ENCODE measurements at places on chromosomes 12 and 14. TPM values are rescaled to one million over a fixed set of nuclear protein-coding genes. Genes with fewer than 3 reads are reported as not detected.

DNA sequence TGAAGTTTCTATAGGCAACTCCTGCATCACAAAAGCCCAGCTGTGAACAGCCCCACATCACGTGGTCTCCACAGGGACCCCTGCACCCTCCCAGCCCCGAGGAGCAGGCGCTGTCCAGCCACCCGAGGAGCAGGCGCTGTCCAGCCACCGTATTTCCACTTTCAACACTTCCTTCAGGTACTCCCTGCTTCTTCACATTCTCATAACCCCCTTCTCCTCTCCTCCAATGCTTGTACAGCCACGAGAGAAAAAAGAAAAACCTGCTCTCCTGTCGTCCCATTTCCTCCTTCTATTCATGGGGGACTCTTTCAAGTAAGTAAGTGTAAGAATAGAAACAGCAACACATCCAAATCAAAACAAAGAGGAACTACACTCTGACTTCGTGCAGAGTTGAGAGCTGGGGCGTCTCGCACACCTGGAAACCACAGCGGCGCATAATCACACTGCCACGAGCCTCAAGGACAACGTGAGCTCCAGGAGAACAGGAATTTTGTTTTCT, 11.9 kb downstream of the CDC42BPB start:
- H3K4me3 ChIP-seq = no peak overlapping the region
- H3K4me1 ChIP-seq = no peaks in the 10 kb centered on the region
- peaks cover 31% of the 10 kb centered on the region for H3K36me3 ChIP-seq
- H3K27ac ChIP-seq = no peak overlapping the region
- no peak for DNase-seq

DNA sequence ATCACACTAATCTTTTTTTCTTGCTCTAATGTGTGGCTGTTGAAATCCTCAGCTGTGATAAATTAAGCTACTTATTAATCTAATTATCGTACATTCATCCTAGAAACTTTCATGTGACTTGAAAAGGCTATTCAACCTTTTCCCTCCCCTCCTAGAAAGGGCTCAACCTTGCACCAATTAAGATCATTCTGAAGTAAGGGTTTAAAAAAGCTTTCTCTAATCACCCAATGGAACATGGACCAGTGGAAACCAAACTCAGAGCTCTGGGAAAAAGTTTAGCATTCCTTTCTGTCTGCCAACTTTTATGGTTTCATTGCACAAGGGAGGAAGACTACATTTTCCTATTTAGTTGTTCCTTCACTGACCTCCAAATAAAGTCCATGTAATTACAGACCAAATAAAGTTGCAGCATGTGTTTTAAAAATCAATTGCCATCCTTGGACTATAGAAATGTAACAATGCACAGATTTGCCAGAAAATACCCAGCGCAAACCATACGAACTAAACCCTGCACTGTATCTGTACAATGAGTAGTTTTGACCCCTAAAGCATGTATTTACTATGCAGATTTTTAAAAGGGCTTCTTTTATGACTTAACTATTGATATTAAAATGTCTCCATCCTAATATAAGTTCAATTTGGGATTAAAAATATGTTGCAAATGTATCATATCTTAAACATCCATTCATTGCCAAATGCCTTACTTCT, 142.6 kb upstream of the OTX2 start:
- no peak overlapping the region for H3K27ac ChIP-seq
- H3K4me3 ChIP-seq = no peak overlapping the region
- no peaks in the 10 kb centered on the region for H3K4me1 ChIP-seq
- DNase-seq = no peak

- no peak for DNase-seq
- H3K27me3 ChIP-seq = no peaks in the 10 kb centered on the region
- no peak overlapping the region for H3K27ac ChIP-seq
- H3K4me1 ChIP-seq = no peaks in the 10 kb centered on the region
- H3K4me3 ChIP-seq = no peak overlapping the region
Measured at GRCh38 chr12:37543131-37543965, 773.2 kb upstream of the ALG10B start.

GRCh38 chr12:14878488-14878887, 7.2 kb downstream of the MGP start:
- H3K27me3 ChIP-seq = no peaks in the 10 kb centered on the region
- H3K4me1 ChIP-seq = no peaks in the 10 kb centered on the region
- H3K36me3 ChIP-seq = no peaks in the 10 kb centered on the region
- no peak for DNase-seq
- no peak overlapping the region for H3K4me3 ChIP-seq

RERG gene
- 1.1 TPM for polyA plus RNA-seq

NID2 gene
- 4.9 TPM for polyA plus RNA-seq

DNA sequence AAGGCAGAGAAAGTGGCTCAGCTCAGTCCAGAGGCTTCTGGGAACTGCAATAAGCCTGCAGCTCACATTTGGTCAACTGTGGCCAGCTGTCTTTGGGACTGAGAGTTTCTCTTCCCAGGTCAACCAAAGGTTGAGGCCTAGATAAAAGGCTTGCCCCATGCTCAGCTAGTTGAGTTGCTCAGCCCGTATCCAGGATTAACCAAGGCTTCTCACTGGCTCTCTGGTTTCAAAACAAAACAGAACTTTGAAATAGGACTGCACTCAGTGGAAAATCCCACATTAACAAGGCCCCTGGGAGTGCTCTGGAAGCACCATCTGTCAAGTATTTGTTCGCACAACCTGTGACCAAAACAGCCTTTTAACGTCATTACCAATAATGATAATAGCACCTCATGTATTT, 40.3 kb upstream of the NUAK1 start:
- H3K27ac ChIP-seq = no peak overlapping the region
- no peaks in the 10 kb centered on the region for H3K36me3 ChIP-seq
- H3K4me3 ChIP-seq = no peak overlapping the region
- DNase-seq = no peak

- no peak overlapping the region for H3K27ac ChIP-seq
- no peaks in the 10 kb centered on the region for H3K27me3 ChIP-seq
- H3K36me3 ChIP-seq = peaks cover 45% of the 10 kb centered on the region
- no peak for DNase-seq
Measured at GRCh38 chr14:102055181-102055901, 31.5 kb downstream of the HSP90AA1 start.

DNA sequence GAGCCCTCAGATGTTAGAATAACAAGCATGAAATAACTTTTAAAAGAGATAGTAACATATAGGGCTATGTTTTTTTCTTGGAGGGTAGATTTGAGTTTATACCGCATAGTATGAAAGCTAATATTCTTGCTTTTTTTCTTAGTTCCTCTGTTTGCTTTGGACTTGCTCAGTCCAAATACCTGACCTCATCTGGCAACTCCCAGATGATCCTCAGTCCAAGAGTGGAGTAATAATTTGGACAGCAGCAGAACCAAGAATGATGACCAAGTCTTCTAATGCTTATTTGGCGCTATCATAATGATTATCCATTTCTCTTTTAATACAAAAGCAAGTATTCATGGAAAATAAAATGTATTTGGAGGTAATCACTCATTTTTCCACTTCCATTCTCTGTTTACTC, 45.6 kb downstream of the GUCY2C start:
- H3K4me1 ChIP-seq = no peaks in the 10 kb centered on the region
- no peak for DNase-seq
- H3K4me3 ChIP-seq = no peak overlapping the region
- no peaks in the 10 kb centered on the region for H3K27me3 ChIP-seq
- H3K36me3 ChIP-seq = peaks cover 21% of the 10 kb centered on the region

GRCh38 chr12:23169696-23170013, 544.7 kb downstream of the ETNK1 start:
- H3K27ac ChIP-seq = no peak overlapping the region
- no peaks in the 10 kb centered on the region for H3K4me1 ChIP-seq
- no peaks in the 10 kb centered on the region for H3K27me3 ChIP-seq
- DNase-seq = no peak
- H3K4me3 ChIP-seq = no peak overlapping the region
- no peaks in the 10 kb centered on the region for H3K36me3 ChIP-seq

PTPRO gene
- 0.78 TPM for polyA plus RNA-seq

GRCh38 chr12:109466821-109467220, 10.3 kb downstream of the KCTD10 start:
- H3K27ac ChIP-seq = peak overlapping the region; percentile 45
- no peak for DNase-seq
- H3K27me3 ChIP-seq = no peaks in the 10 kb centered on the region
- H3K4me1 ChIP-seq = no peaks in the 10 kb centered on the region
- H3K4me3 ChIP-seq = no peak overlapping the region

GRCh38 chr14:38549564-38549963, 293.7 kb upstream of the CLEC14A start:
- H3K27ac ChIP-seq = no peak overlapping the region
- H3K4me3 ChIP-seq = no peak overlapping the region
- H3K36me3 ChIP-seq = no peaks in the 10 kb centered on the region
- no peaks in the 10 kb centered on the region for H3K4me1 ChIP-seq
- H3K27me3 ChIP-seq = no peaks in the 10 kb centered on the region

- H3K27me3 ChIP-seq = no peaks in the 10 kb centered on the region
- no peak overlapping the region for H3K4me3 ChIP-seq
- DNase-seq = peak; percentile 51
- H3K4me1 ChIP-seq = peaks cover 7% of the 10 kb centered on the region
- no peaks in the 10 kb centered on the region for H3K36me3 ChIP-seq
Measured at GRCh38 chr12:75964150-75964549, 67.4 kb downstream of the PHLDA1 start.

- peak; percentile 61 for DNase-seq
- H3K36me3 ChIP-seq = no peaks in the 10 kb centered on the region
Measured at GRCh38 chr14:89418452-89418851, 1.4 kb upstream of the FOXN3 start.

- H3K4me1 ChIP-seq = peaks cover 6% of the 10 kb centered on the region
- no peaks in the 10 kb centered on the region for H3K36me3 ChIP-seq
- peaks cover 3% of the 10 kb centered on the region for H3K27me3 ChIP-seq
Measured at GRCh38 chr14:104563742-104564615, 15.6 kb upstream of the C14orf180 start.

- no peak for DNase-seq
- no peaks in the 10 kb centered on the region for H3K36me3 ChIP-seq
- H3K4me1 ChIP-seq = no peaks in the 10 kb centered on the region
- H3K4me3 ChIP-seq = no peak overlapping the region
Measured at GRCh38 chr12:77679686-77680085, 151.0 kb upstream of the NAV3 start.

KERA gene
- not detected for polyA plus RNA-seq

DNA sequence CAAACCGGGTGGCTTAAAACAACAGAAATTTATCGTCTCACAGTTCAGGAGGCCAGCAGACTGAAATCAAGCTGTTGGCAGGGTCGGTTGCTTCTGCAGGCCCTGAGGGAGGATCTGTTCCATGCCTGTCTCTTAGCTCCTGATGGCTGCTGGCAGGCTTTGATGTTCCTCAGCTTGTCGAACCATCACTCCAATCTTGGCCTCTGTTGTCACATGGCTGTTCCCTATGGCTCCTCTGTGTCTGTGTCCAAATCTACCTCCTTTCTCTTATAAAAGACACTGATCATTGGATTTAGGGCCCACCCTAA, 14.0 kb downstream of the NFATC4 start:
- H3K36me3 ChIP-seq = no peaks in the 10 kb centered on the region
- H3K4me3 ChIP-seq = no peak overlapping the region
- peaks cover 31% of the 10 kb centered on the region for H3K4me1 ChIP-seq
- H3K27me3 ChIP-seq = no peaks in the 10 kb centered on the region
- no peak overlapping the region for H3K27ac ChIP-seq

DNA sequence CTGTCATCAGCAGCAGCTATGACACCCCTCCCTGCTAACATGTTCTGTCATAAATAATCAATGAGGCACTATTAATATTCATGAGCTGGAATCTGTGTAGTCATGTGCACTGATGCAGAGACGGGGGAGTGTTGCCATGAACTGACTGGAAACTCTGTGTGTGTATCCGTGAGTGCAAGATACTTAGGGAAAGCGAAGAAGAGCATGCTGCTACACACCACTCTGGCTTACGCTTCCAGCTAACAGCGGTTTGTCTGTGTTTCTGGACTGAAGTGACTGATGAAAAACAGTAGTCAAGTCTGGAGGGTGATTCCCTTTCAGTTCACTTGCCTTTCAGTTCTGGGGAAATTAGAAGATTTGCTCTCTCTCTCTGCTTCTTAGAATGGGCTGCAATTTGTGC, 249.4 kb downstream of the PDZRN4 start:
- DNase-seq = no peak

TAS2R9 gene
- polyA plus RNA-seq = not detected

GRCh38 chr12:38155526-38156496, 160.8 kb upstream of the ALG10B start:
- H3K4me3 ChIP-seq = no peak overlapping the region
- H3K36me3 ChIP-seq = no peaks in the 10 kb centered on the region
- no peaks in the 10 kb centered on the region for H3K27me3 ChIP-seq

DNA sequence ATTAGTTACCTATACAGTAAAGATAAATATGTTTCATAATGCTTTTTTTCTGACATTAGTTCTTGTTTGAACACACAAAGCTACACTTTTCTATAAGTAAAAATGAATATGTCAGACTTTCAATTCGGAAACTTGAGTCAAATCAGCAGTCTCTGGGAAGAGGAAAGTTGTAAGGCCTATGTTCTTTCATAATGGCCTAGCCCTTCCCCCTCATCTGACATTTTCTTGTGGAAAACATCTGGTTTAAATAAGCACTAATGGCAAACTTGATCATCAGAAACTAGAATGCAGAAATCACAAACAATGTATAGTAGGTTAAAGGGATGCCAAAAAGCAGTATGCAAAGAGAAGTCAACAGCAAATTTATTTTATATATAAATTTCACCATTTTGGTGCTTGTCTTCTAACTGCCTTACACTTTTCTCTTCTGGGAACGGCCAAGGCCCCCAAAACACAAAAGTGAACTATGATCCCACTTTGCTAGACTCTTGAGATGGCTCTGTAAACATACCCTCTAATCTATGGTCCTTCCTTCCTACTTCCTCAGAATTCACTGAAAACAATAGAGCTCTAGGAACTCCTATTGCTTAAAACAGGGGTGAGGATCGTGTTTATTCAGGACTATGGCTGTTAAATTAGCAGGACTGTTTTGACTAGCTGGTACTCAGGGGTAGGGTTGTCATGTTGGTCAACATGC, 444.1 kb downstream of the RAD51B start:
- H3K27ac ChIP-seq = no peak overlapping the region
- H3K27me3 ChIP-seq = no peaks in the 10 kb centered on the region
- H3K36me3 ChIP-seq = no peaks in the 10 kb centered on the region
- DNase-seq = no peak
- peaks cover 18% of the 10 kb centered on the region for H3K4me1 ChIP-seq
- no peak overlapping the region for H3K4me3 ChIP-seq

GRCh38 chr12:44915958-44916357, 39.8 kb upstream of the NELL2 start:
- H3K27ac ChIP-seq = no peak overlapping the region
- no peaks in the 10 kb centered on the region for H3K36me3 ChIP-seq
- no peak overlapping the region for H3K4me3 ChIP-seq

- H3K27me3 ChIP-seq = no peaks in the 10 kb centered on the region
- peak overlapping the region; percentile 93 for H3K4me3 ChIP-seq
- no peaks in the 10 kb centered on the region for H3K36me3 ChIP-seq
- H3K27ac ChIP-seq = peak overlapping the region; percentile 98
- peak; percentile 69 for DNase-seq
- H3K4me1 ChIP-seq = peaks cover 9% of the 10 kb centered on the region
Measured at GRCh38 chr12:67649570-67650387, 1.2 kb downstream of the DYRK2 start.

Measured in small intestine (tissue), 16 donors.